Caudate nucleus (tissue), 63 donors: ENCODE measurements at places on chromosomes 6 and 20.

DNA sequence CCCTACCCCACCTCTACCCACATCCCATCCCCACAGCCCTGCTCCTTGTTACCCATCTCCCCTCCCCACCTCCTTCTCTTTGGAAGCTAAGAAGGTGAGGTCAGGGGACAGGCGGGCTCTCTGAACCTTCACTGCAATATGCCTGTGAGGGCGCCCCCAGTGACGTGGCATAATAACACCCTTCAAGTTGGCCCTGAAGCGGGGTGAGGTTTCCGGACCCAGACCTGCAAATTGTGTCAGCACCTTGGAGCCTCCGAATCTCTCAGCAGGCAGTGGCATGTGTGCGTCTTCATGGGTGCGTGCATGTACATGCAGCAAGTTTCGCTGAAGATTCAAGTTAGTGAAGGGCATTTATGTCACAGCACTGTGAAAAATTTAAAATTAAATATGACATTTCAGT, 114.6 kb downstream of the SOBP start:
- no peak for DNase-seq

DNA sequence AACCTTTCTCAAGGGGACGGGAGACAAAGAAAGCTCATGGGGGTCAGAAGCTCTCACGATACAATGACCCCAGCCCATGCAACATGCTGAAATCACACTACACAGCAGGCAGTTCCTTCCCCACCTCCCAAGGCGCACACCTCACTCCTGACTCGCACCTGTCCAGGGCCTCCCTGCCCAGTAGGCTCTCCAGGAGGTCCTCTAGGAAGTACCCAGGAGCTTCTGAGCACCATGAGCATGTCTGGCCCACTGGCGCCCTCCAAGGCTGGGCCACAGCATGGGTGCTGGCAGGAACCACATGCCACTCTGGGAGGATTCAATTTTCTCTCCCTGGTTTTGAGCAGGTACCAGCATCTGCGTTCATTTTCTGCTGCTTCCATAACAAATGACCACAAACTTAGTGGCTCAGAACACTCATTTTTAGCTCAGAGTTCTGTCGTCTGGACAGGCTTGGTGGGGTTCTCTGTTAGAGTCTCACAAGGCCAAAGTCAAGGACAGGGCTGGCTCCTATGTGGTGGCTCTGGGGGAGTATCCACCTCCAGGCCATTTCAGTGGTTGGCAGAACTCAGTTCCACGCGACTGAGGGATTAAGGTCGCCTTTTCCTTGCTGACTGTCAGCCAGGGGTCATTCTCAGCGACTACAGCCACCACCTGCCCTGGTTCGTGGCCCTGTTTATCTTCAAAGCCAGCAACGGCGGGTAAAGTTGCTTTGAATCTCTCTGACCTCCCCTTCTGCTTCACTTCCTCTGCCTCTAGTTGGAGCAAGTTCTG, 32.7 kb downstream of the ACSS1 start:
- DNase-seq, result no peak

DNA sequence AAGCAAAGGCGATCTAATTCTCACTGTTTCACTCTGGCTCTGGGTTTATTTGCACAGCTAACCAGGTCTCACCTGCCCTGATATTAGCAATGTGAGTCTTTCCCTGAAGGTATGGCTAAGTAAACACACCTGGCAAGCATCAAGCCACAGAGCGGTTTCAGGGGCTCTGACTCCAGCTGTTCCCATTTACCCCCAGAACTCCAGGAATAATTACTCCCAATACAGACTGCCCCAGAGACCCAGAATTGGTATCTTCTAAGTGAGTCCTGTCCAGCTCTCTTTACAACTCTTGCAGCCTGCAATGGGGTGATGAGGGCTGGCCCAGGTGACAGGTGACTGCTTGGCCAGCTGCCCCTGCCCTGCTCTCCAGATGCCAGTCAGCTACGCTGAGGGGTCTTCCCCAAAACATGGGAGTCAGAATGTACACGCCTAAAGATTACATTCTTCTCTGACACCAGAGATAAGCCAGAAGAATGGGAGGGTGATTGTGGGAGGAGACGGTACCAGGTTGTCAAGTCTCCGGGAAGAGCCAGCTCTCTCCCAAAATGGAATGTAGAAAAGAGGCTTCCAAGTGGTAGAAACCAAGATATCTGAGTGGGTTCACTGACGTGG, 4.9 kb upstream of the LRRN4 start:
- no peak for DNase-seq

GRCh38 chr6:154649721-154650120, 83.5 kb upstream of the SCAF8 start:
- DNase-seq, result no peak

DNA sequence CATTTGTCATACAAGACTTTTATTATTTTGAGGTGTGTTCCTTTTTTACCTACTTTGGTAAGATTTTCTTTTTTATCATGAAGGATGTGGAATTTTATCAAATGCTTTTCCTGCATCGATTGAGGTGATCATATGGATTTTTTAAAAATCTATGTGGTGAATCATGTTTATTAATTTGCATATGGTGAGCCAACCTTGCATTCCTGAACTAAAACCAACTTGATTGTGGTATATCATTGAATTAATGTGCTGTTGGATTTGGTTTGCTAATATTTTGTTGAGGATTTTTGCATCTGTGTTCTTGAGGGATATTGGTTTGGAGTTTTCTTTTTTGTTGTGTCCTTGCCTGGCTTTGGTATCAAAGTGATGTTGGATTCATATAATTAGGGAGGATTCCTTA, 848.1 kb upstream of the EYS start:
- DNase-seq, result no peak

DNA sequence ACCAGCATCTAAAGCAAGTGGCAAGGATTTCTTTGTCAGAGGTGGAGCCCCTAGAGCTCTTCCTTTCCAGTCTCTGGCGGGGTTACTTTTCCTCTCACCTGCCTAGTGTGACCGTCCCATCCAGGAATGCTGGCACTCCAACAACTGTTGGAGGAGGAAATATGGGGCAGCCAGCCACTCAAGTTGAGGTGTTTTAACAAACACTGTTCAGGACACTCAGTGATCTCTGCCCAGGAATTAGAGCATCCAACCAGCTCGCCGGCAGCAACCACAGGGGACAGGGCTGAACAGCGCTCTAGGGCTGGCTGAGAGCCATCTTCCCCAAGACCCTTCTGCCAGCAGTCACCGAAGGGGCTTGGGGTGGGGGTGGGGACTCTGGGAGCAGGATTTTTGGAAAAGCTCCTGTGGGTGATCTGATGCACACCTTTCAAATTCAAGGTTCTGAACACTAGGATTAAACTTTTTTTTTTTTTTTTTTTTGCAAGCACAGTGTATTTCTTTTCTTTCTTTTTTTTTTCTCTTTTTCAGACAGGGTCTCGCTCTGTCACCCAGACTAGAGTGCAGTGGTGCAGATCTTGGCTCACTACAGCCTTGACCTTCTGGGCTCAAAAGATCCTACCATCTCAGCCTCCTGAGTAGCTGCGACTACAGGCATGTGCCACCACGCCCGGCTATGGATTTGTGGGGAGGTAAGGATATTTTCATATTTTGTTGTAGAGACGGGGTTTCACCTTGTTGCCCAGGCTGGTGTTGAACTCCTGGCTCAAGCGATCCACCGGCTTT, 28.4 kb upstream of the KCNK16 start:
- DNase-seq, result no peak

GRCh38 chr6:72748759-72749158, 126.9 kb downstream of the KCNQ5 start:
- DNase-seq, result no peak

- no peak for DNase-seq
Observed at GRCh38 chr6:15366003-15366535, 120.2 kb downstream of the JARID2 start.
